ENCODE measurements at places on chromosomes 7 and 10.
A peak's percentile ranks its signal among the peaks of the same experiment; 100 is the strongest.

- no peak for DNase-seq
These were observed 289.7 kb downstream of the FRMD4A start for GRCh38 chr10:14040787-14041631.

DNA sequence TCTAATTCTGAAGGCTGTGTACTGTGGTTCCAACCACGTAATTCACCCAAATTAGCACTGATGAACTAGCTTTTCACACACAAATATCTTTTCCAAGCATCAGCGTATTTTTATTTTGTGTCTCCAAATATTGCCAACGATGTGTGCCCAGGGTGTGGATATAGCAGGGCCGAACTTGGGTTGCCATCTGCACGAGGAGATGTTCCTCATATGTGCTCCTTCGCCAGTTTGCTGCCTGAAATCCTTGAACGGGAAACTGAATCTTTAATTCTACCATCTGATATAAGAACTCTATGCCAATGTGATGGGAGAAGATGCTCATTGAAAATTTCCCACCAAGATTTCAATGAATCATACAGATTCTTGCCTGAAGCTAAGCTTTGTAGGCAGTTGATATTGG is 121.5 kb upstream of the ZNF438 start:
- no peak for DNase-seq

DNA sequence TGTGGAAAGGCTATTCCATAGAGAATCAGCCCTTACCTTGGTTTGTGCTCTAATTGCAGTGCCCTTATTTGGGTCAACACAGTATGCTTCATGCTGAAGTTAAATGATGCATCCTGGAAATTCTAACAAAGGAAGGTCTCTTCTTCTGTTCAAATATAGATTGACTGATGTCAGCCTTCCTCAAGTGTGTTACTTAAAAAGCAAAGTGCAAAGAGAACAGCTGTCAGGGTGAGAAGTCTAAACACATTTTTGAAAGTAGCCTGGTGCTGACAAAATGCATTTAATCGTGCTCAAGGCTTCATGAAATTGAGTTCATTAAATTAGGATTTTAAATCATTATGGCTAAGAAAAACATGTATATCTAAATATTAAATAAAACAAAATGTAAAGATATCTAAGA is 19.5 kb downstream of the AGR2 start:
- no peak for DNase-seq

DNA sequence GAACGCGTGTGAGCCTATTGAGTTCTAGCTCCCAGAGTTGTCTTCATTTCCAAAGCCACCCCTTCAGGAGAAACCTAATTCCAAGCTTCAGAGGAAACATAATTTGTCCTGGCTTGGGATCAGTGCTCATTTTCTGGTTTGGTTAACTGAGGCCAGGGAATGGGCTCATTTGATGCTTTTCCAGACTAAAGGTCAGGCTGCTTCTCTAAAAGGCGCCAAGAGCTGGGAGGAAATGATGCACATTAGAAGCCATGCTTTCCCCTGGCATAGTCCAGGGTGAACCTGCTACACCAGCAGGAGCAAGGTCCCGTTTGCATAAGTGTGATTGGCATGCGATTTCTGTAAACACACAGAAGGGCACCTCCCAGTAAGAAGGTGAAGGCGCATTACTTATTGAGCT is 435.0 kb downstream of the GALNT17 start:
- DNase-seq, result no peak

DNA sequence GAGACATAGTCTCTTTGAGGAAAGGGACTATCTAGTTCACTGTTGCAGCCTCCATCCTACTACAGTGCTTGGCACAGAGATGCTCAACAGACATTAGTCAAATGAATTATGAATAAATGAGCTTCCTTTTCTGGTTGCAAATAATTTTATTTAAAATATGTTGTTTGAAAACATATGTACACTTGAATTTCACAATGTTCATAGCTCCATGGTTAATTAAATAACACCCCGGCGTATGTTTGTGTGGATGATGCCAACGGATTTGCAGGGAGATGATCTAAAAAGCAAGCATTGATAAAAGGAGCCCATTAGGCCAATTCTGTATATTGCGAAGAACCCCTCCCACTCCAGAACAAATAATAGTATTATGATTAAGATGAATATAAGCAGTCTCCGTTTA is 47.8 kb upstream of the ORC5 start:
- no peak for DNase-seq

DNA sequence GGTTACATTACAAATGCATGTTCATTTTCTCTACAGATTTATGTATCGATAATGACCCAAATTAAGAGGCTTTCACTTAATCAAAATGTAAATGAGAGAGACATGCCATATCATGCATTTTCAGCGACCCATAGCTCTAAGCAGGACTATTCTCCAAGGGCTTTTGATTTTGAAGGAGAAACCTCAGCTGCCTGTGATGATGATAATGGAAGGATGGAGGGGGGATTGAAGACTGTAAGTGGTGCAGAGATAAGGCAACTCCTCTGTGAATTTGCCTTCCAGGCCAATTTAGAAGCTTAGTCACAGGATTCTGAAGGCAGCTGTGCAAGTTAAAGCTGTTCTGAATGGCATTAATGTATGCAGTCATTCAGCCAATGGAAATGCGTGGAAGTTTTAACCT is 8.3 kb downstream of the VSTM2A start:
- DNase-seq, result no peak

DNA sequence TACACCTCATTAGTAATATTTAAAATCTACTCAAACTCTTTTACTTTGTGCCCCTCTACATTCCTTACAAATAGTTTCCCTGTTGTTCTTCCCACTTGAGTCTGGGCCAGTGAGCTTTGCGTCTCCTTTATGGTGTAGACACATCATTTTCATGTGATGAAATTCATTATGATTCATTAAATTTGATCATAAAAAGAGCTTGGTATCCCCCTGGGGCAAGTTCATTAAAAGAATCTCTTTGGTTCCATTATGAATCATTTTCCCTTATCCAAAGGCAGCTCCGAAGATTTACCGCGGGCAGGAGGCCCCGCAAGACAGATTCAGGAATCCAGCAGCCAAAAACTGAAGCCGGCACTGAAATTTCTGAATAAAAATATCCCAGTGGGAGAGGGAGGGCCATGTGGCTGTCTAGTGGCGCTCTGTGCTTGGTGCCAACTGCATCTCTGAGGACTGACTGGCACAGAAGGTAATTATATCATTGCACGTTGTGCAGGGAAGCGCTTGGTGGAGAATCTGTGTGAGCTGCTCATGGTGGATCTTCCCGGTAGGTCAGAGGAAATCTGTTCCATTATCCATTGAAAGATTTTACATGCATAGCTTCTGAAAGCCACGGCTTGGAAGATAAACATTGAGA is 151.4 kb upstream of the PITRM1 start:
- no peak for DNase-seq

DNA sequence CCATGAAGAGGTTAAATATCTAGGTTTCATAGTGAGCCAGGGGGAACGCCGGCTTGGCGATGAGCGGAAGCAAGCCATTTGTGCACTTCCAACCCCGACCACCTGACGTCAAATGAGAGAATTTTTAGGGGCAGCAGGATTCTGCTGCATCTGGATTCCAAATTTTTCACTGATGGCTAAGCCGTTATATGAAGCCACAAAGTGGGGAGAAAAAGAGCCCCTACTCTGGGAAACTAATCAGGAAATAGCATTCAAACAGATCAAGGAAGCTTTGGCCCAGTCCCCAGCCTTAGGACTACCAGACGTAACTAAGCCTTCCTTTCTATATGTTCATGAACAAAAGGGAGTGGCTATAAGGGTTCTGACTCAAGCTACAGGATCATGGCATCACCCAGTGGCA is 12.9 kb upstream of the ADCK2 start:
- DNase-seq, result no peak

DNA sequence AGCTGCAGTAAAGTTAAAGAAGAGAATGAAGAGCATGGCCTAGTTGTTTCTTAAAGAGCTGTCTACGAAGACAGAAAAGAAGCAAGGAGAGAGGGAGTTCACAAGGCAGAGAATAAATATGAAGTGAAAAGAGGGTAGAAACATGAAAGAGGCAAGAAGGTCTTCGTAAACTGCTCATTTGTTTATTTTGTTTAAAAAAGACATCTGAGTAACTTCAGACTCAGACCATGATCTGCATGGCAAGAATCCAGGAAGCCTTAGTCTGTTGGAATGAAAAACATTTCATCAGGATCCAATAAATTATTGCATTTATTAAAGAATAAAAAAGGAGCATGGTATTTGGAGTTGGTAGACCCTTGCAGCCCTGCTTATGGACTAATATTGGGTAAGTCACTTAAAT is 151.1 kb downstream of the SEM1 start:
- no peak for DNase-seq

DNA sequence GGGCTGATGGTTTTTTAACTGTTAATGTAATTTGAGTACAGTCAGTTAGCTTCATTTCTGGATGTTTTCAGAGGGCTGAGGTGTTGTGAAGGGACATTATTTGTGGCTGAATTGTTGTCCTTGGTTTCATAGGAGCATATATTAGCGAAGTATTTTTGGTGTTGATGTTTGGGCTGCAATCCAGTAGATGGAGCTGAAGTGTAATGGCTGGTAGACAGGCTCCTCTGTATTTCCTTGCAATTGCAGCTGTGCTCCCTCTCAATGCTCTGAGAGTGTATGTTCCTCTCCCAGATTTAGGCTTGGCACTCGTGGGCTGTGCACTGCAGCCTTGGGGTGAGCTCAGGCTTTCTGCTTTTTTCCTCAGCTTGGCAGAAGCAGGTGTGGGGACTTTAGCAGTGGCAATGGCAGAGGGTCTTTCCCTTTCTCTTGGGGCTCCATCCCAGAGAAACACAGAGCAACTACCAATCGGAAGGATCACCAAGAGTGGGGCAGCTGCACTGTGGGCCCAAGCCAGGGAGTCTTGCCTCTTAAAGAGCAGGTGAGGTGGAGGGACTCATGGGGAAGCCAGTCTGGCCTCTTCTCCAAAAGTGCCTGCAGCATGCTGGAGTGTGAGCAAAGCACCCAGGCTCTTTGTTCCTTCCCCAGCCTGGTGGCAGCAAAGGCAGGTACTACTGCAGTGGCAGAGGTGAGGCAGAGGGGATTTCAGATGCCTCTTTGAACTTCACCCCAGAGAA is 544.4 kb downstream of the SH2D4B start:
- no peak for DNase-seq

DNA sequence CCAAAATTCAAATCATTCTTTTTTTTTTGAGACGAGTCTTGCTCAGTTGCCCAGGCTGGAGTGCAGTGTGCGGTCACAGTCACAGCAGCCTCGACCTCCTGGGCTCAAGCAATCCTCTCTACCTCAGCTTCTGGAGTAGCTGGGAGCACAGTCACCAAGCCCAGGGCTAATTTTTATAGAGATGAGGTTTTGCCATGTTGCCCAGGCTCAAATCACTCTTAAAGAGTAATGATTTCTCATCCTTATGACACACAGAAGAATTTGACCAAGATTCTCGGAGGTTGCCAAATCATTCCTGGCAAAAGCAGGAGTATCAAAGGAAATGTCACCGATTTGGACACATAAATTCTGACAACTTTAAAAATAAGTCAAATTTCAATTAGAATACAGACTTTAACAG is 39.1 kb downstream of the SIRT1 start:
- DNase-seq, result no peak

DNA sequence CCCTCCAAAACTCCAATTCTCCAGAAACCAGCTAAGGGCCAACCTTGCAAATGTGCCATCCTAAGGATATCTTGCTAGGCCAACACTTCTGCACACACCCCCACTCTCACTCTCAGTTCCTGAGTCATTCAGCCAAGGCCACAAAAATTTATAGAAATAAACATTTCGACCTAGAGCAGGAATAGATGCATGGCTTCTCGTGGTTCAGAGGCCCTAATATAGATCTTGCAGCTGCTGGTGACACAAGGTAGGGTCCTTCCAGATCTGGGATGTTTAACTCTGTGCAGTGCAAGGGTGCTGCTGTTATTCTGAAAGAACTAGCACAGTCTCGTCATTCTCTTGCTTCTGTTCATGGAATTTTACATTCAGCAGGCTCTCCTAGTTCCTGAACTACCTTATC is 369.3 kb downstream of the CALN1 start:
- no peak for DNase-seq

DNA sequence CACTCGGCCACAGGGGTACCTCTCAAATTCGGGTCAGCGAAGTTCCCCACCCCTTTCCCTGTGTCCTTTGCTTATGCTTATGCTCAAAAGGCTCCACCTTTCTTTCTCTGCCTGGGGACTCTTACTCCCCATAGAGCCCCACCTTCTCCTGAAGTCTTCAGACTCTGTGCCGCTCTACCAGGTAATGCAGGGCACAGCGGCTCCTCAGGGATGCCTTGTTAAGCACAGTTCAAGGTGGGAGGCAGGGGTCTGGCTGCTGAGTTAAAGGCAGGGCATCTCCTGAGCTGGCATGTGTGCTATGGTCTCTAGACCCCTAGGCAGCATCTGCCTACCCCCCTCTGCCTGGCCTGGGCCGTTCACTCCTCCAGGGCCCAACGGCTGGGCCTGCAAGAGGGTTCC is 3.0 kb upstream of the CXCL12 start:
- DNase-seq, result no peak

GRCh38 chr10:122165484-122166276 is 105.4 kb upstream of the BTBD16 start:
- DNase-seq, result no peak

GRCh38 chr10:132145521-132146185 is 41.1 kb upstream of the DPYSL4 start:
- no peak for DNase-seq

- DNase-seq, result peak; percentile 54
These were observed 19.9 kb upstream of the MAP3K8 start for GRCh38 chr10:30413996-30414576.

- DNase-seq, result no peak
These were observed 11.6 kb upstream of the PON3 start for GRCh38 chr7:95407751-95408150.

DNA sequence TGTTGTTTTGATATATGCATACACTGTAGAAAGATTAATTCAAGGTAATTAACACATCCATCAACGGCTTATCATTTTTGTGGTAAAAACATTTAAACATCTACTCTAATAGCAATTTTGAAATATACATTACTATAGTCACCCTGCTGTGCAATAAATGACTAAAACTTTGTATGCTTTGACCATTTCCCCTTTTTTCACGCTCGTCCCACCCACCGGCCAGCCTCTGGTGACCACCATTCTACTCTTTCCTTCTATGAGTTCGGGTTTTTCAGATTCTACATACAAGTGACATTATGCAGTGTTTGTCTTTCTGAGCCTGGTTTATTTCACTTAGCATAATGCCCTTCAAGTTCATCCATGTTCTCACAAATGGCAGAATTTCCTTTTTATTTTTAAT is 21.3 kb downstream of the CYCS start:
- no peak for DNase-seq

GRCh38 chr10:89129911-89130310 is 77.2 kb downstream of the CH25H start:
- no peak for DNase-seq

- no peak for DNase-seq
These were observed 119.1 kb downstream of the NKX6-2 start for GRCh38 chr10:132666705-132667341.

- no peak for DNase-seq
These were observed 8.3 kb upstream of the BCL7B start for GRCh38 chr7:73565675-73566340.

- DNase-seq, result no peak
These were observed 161.6 kb downstream of the NRCAM start for GRCh38 chr7:108294595-108294994.

GRCh38 chr7:98250789-98251188 is 1.2 kb downstream of the TECPR1 start:
- peak; percentile 72 for DNase-seq

- DNase-seq, result peak; percentile 71
These were observed 6.9 kb upstream of the CREB3L2 start for GRCh38 chr7:138008588-138009349.
